ENCODE measurements at places on chromosomes 1 and 21.

- DNase-seq: no peak
Observed at GRCh38 chr1:233448109-233448689, 120.7 kb downstream of the MAP3K21 start.

DNA sequence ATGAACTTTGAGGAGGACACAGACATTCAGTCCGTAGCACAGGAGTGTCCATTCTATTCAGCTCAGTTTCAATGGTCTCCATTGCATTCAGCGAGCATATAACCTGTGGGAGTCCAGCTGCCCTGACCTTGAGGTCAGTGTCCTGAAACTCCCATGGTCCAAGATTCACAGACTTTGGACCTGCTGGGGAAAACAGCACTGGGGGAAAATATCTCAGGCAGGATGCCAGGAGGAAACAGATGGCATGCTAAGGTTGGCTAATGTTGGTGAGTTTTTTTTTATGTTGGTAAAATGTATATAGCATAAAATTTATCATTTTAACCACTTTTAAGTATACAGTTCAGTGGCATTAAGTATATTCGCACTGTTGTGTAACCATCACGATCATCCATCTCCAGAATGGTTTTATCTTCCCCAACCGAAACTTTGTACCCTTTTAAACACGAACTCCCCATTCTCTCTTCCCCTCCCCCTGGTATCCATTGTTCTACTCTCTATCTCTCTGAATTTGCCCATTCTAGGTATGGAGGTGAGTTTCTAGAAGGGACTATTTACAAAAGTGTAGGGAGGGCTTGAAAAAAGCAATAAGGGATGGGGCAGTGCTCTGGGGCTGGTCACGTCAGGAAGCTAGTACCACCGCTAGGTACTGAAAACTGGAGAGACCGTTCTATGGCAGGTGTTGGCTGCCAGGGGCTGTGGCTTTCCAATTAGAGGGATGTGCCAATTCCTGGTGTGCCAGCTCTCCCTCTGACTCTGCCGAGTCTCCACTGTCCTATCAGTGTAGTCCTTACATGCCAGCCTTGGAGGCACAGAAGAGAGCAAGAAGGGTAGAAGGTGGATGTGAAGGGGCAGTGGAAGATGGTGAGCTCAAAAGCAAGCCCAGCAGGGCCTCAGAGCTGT lies 85.3 kb downstream of the FOXD2 start:
- no peak for DNase-seq

- DNase-seq: no peak
Observed at GRCh38 chr1:34263406-34263805, 86.7 kb downstream of the C1orf94 start.

- DNase-seq: no peak
Observed at GRCh38 chr1:181111559-181111958, 23.1 kb downstream of the IER5 start.

DNA sequence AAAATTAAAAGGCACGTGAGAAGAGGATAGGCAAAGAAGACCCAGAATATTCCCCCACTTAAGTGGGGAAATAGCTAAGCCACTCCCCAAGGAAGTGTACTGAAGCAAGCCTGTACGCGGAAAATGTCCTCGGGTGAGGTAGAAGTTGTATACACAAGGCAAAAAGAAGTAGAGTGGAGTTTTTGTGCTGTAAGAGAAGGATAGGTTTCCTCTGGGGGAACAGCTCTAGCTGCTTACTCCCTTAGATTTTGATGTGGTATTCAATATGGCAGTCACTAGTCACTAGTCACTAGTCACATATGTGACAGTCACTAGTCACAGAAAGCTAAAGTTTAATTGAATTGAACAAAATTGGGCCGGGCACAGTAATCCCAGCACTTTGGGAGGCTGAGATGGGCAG lies 7.6 kb downstream of the TXNIP start:
- no peak for DNase-seq

GRCh38 chr1:40861224-40862003 lies 749 bp downstream of the CITED4 start:
- DNase-seq: peak; percentile 32

DNA sequence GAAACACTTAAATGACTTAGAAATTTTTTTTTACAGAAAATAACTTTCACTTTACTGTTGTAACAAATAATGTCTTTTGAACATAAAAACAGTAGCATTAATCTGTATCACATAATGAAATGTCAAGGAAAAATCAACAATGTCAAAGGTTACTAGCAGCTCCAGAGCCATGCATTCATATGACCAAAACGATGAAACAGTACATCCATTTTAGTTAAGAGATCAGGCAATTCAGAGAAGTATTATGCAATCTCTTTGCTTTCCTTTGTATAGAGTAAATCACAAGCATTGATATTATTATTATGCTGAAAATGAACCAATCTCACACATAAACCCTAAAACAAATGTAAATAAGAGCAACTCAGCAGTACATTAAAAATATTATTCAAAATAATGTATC lies 748.9 kb downstream of the PLA2G4A start:
- no peak for DNase-seq

DNA sequence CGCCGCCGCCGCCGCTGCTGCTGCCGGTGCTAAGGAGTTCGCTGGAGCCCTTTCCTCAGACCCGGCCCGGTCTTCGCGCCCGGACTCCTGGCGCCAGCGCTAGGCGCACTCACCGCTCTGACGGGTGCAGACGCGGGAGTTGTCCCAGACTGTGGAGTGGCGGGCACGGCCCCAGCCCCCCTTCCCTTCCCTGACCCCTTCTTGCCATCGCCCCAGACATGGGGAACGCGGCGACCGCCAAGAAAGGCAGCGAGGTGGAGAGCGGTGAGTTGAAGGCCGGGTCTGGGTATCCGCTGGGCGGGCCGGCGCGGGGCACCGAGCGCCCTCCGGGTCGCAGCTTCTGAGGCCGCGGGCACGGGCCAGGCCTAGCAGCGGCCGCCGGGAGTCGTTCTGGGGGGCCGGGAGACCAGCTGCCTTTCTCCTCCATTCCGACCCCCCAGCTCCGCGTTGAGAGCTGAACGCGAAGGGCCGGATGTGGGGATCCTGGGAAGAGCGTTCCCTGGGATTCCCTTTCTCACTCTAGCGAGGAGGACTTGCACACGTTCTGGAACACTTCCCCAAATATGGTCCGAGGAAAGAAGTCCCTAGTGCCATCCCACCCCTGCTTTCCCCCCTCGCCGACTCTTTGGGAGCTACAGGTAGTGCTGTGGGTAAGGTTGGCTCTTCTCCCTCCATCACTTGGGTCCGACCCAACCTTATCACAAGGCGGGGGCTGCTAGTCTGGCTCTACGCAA lies 65.8 kb upstream of the PRKACB start:
- DNase-seq: no peak

- no peak for DNase-seq
Observed at GRCh38 chr1:182752077-182752988, 37.2 kb upstream of the NPL start.

GRCh38 chr21:28640326-28640725 lies 352.4 kb downstream of the LTN1 start:
- DNase-seq: no peak

DNA sequence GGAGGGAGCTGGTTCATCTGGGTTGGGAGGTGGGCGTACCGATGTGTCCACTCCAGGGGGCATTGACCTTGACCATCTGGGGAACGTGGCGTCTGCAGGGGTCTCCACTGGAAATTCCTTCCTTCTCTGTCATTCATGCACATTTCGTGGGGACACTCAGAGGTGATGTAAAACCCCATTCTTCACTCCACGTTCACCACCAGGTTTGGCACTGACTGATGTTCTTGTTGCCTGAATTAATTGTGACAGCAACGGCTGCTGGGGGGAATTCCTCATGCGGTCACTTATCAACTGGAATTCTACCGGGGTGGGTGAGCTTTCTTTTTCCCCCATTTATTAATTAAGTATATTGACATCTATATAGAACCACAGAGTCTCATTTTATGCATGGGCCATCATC lies 18.1 kb upstream of the POFUT2 start:
- DNase-seq: no peak

- no peak for DNase-seq
Observed at GRCh38 chr1:39525366-39526165, 34.1 kb downstream of the BMP8A start.

DNA sequence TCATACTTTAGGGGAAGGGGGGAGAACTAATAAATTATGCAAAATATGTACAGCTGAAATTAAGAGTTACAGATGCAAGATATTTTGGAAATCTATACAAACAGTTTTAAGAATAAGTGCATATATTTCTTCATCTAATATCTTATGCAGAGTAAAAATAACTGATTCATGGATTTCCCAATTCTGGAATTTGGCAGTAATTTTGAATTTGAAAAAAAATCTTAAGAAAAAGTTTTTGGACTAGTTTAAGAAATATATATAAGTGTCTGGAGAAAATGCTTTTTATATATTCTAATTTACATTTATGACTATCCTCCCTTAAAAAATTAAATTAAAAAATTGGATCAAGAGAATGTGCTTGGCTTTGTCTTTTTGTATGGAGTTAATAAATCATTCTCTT lies 474.3 kb downstream of the BRINP3 start:
- no peak for DNase-seq

DNA sequence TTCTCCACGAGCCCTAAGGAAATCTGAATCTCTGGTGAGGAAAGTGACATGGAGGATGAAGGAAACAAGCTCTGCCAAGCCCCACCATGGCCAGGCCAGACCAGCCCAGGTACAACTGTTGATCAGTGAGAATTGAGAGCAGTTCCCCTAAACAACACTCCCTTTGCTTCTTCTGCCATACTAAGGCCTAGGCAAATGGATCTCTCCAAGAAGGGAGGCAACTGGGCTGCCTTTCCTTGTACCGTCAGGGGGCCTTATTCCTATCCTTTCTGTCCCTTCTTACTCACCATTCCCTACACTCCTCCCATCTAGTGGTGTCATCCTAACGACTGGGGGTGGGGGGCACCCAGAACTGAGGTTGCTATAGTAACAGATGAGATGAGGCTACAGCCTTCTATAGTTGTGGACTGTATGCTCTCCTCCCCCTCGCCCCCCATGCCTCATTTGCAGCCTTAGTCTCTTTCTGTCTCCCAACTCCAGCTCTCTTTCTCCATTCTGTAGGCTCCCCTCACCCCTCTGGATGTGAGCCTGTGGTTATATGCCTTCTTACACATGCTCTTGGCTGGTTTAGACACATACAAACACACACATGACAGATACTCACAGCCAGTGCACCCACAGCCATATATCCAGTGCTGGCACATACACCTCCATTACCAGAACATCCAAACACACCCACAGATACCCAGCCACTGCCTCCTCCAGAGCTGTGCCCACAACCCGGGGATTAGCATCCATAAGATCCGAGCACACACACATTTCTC lies 3.6 kb downstream of the PEA15 start:
- no peak for DNase-seq

DNA sequence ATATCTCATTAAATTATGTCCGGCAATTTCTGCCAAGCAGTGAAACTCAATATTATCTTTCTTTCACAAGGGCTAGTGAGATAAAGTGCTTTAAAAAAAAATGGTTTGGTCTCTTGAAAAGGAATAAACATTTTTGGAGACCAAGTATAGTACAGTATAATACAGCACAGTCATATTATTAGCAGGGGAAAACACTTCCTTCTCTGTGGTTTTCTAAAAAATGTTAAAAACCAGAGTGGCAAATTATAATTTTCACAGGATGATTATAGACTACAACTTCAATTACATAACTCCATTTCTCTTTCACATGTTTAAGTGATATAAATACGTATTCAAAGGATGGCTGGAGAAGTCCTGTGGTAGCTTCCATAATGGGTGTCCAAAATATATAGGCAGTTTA lies 170.3 kb upstream of the DMRTA2 start:
- no peak for DNase-seq

DNA sequence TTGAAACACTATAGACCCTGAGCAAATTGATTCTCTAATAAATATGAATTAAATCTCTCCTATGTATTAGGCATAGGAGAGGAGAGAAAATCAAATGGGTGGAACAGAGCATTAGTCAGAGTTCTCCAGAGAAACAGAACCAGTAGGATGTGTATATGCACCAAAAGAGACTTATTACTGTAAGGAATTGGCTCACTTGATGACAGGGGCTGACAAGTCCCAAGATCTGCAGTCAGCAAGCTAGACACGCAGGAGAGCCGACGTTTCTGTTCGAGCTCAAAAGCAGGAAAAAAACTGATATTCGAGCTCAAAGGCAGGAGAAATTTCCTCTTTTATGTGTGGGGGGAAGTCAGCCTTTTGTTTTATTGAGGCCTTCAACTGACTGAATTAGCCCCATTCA lies 259.2 kb upstream of the KAZN start:
- no peak for DNase-seq

DNA sequence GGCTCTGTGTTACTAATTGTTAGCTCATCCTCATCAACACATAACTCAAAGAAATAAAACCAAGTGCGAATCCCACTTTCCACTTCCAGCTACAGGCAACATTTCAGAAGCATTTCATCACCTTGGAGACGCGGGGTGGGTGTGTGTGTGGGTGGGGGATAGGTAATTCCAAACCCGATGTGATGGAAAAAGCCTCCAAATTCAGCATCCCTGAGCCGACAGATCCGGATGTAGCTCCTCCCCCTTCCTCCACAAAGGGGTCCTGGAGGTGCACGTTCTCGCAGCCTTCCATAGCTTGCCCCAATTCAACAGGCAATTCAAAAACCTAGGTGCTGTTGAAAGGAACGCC lies 486 bp downstream of the HSPA13 start:
- DNase-seq: no peak

DNA sequence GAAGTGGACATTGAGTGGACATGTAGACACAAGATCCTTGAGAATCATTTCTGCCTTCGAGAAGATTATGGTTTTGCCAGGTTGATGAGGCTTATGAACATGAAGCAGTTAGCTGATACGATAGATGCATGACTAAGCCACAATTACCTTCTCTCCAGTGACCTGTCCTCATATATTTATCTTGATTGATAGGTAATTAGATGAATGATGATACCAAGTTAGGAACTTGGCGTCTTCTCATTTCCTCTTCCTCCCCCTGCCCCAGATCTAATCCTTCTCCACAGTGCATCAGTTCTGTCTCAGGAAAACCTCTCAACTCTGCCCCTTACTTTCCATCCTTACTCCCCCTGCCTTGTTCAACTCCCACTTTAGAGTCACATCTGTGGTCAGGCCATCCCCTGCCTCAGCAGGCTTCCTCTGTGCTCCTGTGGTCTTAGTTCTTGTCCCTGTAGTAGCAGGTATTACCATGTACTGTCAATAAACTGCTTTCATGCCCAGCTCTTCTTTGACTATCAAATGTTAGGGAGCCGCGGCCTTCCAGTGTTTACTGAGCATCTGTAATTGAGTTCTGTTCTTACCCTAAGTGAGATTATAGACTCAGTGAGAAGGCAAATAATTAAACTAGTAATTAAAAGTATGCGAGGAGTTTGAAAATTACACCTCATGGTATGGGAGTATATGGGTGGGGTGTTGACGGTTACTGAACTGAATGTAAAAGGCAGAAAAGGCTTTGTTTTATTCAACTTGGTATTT lies 5.1 kb downstream of the ST6GALNAC3 start:
- no peak for DNase-seq

GRCh38 chr1:199834711-199835110 lies 192.8 kb upstream of the NR5A2 start:
- DNase-seq: no peak

GRCh38 chr21:15363921-15364320 lies 299.1 kb upstream of the NRIP1 start:
- no peak for DNase-seq

DNA sequence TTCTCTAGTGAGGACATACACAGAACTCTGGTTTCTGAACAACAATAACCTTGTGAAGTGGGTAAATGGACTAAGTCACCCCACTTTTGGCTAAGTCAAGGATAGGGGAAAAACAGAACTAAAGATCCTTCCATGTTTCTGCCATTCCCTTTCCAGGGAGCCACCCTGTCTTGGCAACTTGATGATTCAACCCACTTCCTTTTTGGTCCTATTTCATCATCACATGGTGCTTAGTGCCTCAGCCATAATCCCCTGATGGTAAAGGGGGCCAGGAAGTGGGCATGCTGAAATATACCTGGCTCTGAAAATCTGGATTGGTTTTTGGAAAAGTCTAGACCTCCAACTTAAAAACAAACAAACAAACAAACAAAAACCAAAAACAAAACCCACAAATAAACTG lies 206.4 kb upstream of the FOXD3 start:
- DNase-seq: no peak

Data from activated CD4-positive, alpha-beta T cell treated with anti-CD3 and anti-CD28 coated beads, Interleukin-2, amount 50 U/mL, for 1 hour (primary cell).